ENCODE measurements at places on chromosomes 13 and 19.
A peak's percentile ranks its signal among the peaks of the same experiment; 100 is the strongest.

DNA sequence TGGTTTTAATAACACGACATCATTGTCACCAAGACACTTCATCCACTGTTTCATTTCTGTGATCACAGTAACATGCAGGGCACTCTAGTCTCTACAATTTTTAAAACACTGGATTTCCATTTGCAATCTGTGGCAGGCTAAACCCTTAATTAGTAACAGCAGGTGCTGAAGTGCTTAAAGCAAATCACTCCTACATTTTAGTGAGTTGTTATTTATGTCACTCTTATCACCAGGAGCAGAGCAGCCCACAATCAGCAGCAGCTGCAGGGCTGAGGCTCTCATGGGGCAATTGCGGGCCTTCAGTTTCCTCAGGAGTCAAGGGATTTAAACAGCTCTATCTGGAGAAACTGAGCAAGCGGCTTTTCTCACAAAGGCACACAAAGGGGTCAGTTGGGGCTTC lies 1.6 kb downstream of the SOHLH2 start:
- no peak for DNase-seq

DNA sequence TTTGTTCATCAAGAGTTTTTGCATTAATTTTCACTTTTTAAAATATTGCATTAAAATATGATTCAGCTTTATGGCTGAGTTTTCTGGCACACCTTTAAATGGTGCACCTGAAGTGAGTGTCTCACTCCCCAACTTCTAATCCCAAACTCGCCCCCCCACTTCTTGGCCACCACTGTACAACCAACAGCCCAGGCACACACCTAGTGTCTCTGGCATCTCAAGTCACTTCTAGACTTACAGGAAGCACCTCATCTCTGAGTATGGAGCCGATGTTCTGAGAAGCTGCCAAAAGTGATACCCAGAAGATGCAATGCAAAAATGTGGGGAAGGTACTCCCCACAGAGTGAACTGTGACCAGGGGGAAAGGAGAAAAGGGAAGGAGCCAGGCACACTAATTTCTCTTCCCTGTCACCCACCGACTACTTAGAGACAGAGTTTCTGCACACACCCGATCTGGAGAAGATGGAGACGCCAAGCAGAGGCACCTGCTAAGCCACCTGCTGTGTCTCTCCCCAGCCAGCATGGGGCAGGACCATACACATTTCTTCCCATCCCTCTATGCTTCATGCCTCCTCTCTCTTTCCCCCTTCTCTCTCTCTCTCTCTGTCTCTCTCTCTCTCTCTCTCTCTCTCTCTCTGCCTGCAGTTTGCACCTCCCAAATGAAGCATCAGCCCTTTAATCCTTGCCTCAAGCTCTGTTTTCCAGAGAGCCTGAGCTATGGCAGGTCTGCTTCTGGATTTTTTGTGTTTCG lies 155.3 kb upstream of the ZNF507 start:
- DNase-seq: no peak

DNA sequence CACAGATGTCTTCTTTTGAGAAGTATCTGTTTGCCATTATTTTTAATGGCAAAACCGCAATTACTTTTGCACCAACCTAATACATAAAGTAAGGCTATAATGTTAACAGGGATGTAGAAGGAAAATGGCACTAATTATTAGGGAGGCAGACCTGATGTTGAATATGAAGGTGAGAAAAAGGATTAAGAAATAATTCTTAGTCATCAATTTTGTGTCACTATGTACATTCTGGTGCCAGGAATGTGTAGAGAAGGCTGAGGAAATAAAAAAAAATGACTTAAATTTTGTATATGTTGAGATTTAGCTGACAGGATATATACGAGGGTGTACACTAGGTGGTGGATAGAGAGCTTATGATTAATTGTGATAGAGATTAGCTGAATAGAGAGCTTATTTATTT lies 12.6 kb downstream of the ZNF585B start:
- no peak for DNase-seq

DNA sequence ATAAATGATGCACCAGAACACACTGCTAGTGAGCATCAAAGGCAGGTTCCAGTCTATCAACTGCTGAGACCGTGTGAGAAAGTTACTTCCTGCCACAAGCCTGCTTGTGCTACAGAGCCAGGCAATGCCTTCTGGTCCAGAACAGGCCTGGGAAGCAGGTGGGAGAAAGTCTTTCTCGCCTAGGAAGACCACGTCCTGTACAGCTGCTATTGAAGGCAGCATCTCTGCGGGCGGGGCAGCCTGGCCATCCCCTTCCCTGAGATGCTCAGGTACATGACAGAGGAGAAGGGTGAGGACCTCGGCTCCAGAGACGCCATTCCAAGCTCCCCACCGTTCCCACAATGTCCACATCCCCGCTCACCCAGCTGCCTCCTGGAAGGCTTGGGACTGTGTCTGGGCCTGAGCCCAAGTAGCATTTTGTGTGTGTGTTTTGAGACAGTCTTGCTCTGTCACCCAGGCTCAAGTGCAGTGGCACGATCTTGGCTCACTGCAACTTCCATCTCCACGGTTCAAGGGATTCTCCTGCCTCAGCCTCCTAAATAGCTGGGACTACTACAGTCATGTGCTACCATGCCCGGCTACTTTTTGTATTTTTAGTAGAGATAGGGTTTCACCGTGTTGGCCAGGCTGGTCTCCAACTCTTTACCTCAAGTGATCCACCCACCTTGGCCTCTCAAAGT lies 3.4 kb downstream of the RFX1 start:
- no peak for DNase-seq

GRCh38 chr19:12969292-12969988 lies at the start of gene DAND5:
Gene DAND5, plus strand, starts transcription at chr19:12969576. Its CDS starts 85 bp downstream, at chr19:12969661.
- no peak for DNase-seq

DNA sequence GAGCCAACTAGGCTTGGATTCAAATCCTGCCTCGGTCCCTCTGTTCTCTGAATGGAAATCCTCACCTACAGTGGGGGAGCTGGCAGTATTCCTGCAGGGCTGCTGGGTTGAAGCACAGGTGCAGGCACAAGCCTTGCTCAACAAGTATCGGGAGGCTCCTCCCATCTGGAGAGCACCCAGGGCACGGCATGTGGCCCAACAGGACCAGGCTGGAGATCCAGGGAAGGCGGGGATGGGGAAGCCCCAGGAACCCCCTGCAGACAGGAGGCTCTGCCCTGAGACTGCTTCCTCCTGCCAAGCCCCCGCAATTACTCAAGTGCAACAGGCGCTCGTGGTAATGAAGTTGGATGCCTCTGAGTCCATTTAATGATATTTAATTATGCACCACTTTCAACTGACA lies 128.0 kb upstream of the VSTM2B start:
- no peak for DNase-seq

DNA sequence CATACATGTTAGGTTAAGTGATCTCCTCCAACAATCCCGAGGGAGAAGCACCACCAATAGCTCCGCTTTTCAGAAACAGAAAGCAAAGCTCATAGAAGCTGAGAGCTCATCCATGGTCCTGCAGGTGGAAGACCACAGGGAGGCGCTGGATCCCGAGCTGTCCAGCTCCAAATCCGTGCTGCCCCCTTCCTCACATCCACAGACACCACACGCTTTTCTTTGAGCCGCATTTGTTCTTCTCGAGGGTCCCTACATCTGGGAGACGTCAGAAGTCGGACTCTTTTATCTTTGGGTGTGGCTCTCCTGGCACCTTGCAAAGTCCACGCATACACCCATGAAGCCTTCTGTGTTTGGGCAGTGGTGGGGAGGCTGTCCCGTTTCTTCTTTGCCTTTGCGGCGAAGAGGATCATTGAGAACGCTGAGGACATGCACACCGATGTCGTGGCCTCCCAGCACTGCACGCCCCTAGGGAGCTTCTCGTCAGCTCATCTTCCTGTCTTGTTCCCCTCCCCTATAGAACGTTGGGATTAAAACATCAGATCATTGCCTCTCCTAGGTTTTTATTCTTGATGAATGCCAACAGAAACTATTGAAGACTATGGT lies 184.8 kb downstream of the TEX29 start:
- DNase-seq: no peak

DNA sequence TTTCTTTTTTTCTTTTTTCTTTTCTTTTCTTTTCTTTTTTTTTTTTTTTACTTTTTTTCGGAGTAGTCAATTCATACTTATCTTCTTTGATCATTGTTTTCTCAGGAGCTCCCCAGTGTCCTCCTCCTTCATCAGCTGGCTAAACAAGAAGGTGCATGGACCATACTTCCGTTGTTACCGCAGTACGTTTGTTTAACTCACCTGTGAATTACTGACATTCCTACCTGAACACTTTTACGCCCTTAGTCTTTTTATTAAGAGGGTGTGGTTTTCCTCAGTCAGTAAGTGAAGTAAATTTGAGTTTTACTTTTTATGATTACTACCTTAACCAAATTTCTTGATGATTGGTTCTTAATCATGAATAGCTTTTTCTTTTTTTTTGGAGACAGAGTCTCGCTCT lies 47.1 kb downstream of the B3GLCT start:
- no peak for DNase-seq

DNA sequence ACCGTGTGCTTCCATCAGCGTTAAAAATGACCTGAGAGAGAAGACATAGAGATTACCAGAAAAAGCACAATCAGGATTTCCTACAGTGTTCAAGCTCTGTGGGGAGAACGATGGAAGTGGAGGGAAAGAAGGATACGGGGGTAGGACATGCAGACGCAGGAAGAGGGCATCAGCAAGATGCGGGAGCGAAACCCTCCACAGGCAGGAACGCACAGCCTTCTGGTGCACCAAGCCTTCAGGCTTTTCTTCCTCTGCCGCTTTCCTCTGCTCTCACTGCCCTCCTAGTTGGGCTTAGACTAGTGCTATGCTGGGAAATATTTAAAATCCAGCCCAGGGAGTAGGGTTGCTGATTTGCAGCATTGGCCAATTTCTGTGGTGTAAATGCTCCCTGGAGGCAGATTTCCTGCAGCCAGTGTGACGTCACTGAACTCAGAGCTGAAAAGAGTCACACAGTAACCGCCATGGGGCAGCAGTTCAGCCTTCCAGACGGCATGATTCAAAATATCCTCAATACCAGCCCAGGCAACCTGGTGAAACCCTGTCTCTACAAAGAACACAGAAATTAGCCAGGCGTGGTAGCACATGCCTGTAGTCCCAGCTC lies 205.1 kb upstream of the SOX1 start:
- DNase-seq: no peak

GRCh38 chr19:42427313-42427712 lies at the start of gene LIPE:
Gene LIPE, minus strand, starts transcription at chr19:42427388. Its CDS starts 239 bp downstream, at chr19:42427149.
- no peak for DNase-seq

- DNase-seq: no peak
Measured at GRCh38 chr19:5128936-5129389, 160.1 kb downstream of the KDM4B start.

- DNase-seq: no peak
Measured at GRCh38 chr13:68872338-68872737, 1235.3 kb upstream of the ATXN8OS start.

- no peak for DNase-seq
Measured at GRCh38 chr13:111948811-111949210, 118.1 kb upstream of the SOX1 start.

DNA sequence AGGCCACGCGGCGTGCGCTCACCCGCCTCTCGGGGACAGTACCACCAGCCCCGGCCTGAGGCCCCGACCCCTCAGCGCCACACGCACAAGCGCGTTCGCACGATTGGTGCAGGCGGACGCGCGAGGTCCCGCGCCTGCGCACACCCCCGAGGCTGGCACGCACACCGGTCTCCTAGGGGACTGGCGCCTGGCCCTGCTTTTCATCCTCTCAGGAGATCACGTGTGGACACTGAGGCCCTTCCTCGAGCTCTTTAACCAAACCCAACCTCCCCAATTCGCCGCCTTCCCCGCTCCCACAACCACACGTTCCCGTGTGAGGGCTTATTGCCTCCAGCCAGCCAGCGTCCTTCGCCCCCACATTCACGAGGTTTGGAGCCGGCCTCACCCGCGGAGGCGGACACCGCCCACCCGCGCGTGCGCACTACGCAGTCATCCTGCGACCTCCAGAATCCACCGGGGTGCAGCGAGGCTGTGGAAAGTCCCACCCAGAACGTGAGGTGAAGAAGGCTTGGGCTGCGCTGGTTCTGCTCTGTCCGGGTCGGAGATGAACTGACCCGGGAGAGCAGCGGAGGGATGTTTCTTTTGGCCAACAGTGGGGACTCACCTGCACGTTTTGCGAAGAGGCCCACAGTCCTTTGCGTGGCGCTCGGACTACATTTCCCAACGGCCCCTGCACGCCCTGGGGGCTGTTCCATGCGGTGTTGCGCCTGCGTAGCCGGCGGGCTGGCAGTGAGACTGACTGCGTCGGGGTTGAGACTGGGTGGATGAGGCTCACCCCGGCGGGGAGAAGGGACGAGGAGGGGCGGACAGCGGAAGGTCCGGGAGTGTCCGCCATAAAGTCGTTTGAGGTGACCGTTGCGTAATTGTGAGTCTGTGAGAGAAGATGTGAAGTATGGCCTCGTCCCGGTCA lies 539 bp upstream of the ZNF667 start:
- DNase-seq: peak; percentile 56

DNA sequence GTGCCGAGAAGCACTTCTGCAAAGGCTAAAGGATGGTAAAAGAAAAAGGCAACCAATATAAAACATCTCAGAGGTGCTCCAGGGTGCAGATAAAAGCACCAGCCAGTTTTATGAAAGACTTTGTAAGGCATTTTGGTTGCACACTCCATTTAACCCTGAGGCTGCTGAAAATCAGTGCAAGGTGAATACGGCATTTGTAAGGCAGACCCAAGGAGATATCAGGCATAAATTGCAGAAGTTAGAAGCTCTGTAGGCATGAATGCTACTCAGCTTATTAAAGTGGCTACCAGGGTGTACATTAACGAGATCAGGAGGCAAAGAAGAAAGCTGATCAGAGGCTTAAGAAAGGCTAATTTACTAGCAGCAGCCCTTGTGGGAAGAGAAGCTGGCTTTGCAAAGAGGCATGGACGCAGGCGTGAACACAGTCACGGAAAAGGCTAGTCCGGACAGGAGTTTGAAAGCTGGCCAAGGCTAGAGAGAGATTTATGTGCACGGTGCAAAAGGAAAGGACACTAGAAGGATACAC lies 99.6 kb downstream of the ZNF429 start:
- no peak for DNase-seq

- DNase-seq: no peak
Measured at GRCh38 chr13:92984151-92984550, 242.5 kb upstream of the GPC6 start.

DNA sequence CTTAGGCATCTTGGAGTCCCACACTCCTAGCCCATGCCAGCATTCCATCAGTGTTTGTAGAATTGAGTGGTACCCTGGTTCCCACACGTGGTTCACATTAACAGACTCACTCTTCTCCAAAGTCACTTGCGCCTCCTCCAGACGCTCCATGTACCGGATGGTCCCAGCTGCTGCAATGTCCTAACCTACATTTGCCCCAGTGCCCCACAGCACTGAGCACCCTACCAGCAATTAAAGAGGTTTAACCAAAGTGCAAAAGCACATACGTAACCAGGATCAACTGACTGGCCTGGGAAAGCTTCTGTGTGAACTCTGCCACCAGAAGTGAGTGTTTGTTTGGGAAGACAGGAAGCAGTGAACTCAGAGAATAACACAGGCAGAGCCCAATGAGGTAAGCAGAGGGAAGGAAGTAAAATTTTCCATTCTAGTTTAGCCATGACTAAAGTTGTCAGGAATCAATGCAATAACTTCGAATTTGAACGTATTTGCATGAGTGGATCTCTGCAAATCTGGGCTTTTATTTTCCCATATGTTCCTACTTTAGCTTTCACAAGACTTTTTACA lies 7.3 kb upstream of the MEDAG start:
- DNase-seq: no peak
